GM12892 (cell line): ENCODE measurements at places on chromosomes 2 and 18.

- no peak for DNase-seq
Measured at GRCh38 chr18:13436576-13436975, 218.0 kb downstream of the LDLRAD4 start.

DNA sequence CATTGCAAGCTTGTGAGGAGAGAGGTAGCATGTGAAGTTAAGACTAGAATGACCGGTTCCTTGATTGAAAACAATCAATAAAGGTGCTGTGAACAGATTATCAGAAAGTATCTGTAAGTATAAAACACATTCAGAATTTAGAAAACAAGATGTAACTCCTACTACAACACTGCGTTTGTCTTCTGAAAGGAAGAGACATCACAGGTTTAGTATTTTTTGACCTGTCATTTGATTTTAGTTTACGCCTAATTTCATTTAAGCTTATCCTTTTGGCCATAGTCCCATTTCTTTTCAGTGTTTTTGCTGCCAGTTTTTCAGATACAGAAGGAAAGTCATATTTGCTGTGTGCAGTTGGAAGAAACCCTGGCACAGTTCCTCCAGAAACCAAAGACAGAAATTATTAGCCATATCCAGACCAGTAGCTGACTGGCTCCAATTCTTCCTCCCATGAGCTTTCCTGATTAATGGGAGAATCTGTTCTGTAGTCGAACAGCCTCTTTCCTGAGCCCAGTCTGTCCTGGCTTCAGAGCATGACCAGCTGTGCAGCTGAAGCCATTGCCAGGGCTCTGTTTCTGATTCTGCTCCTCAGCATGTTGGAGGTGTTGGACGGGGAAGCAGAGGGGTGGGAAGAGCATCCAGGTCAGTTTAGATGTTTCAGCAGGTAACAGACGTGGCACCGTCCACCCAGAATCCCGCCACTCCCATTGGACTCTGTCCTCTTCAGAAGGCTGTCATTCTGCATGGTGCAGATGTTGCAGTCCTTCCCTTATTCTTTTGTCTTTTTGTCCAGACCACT is 61.0 kb downstream of the CRIM1 start:
- DNase-seq: no peak

- no peak for DNase-seq
Measured at GRCh38 chr2:240791221-240791800, 28.7 kb downstream of the KIF1A start.

DNA sequence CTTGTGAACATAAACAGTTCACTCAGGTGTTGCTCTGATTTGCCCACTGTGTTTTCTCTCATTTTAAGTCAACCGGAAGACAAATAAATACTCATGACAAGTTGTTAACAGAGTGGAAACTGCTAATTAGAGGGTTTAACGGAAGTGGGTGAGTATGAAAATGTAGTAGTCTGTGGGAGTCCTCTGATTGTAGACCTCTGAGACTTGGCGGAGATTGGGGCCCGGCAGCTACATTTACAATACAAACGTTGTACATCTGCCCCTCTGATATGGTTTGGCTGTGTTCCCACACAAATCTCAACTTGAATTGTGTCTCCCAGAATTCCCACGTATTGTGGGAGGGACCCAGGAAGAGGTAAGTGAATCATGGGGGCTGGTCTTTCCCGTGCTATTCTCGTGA is 107.3 kb upstream of the FAM98A start:
- no peak for DNase-seq

DNA sequence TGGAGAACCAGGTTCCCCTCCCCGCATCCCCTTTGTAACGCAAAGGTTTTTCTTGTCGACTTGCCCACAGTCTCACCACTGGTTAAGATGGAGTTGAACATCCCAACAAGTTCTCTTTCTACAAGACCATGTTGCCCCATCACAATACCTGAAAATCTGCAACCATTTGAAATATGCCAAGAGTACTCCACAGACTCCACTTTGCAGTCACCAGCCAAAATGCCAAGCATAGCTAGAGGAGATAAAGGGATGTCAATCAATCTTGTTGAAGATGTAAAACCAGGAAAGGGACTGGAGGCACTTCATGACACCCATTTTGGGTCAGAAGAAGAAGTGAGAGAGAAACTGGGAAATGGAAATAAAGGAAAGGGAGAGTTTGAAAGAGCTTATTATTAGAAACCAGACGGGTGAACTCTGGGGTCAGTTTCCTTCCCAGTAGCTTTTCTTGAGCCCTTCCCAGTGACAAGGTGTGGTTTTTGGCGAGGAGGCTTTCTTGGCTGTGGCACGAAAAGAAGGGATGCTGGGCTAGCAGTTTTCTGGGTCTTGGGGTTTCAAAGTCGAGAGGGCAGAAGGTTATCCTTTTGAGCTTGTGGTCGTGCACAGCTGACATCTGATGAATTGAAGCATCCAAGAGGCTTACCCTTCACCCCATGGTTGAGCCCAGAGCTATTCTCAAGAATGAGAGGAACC is 79.3 kb downstream of the ACAA2 start:
- no peak for DNase-seq

DNA sequence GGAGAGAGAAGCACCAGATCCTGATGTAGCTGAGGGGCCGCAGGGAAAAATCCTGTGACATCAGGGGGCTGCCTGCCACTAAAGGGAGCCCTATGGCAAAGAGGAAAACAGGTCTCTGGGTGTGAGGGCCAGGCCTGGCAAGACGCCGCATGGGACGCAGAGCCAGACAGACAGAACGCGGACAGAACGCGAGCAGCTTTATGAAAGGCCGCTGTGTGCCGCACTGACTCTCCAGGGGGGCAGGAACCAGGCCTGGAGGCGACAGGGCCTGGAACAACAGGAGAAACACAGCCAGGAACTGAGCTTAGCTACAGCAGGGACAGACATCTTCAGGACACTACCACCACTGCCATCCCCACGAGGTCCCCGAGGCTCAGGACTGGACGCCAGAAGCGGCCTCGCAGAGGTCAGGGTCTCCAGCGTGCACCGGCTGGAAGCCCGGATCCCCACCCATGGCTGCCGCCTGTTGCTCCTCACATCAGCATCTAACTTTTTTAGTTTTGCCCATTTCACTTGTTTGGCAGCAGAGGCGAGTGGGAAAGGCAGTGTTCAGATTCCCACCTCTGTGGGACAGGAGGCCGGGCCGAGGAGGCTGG is 131.6 kb downstream of the VAPA start:
- DNase-seq: no peak

DNA sequence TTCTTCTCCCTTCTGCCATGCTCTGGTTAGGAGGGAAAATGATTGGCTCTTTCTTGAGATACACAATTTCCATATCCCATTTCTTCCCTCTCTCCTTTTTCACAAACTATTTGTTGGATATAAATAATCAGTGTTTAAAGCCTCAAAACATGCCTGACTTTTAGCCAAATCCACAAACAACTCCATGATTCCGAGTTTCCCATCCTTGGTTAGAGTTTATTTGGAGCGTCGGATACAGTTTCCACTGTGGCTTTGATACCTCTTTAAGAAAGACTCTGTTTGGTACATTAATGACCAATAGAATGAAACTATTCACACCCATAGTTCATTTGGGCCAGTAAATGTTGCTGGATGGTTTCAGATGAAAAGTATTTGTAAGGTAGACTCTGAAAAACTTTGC is 5.9 kb upstream of the FHL2 start:
- no peak for DNase-seq

DNA sequence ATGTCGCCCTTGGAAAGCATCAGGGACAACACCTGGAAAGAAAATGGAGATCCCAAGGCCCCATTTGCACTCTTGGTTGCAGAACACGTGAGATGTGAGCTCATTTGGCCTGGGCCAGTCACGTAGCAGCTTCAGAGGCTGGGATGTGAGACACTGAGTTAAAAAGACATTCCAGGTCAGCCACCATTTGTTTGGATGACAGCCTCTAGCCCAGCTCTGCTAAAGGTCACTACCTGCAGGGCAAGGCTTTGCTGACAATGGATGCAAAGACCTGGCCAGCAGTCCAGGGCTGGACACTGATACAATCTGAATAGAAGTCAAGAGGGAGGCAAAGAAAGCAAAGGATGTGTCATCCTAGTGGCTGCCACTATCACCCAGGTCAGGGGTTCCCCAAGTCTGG is 83.9 kb upstream of the LRPPRC start:
- DNase-seq: no peak

DNA sequence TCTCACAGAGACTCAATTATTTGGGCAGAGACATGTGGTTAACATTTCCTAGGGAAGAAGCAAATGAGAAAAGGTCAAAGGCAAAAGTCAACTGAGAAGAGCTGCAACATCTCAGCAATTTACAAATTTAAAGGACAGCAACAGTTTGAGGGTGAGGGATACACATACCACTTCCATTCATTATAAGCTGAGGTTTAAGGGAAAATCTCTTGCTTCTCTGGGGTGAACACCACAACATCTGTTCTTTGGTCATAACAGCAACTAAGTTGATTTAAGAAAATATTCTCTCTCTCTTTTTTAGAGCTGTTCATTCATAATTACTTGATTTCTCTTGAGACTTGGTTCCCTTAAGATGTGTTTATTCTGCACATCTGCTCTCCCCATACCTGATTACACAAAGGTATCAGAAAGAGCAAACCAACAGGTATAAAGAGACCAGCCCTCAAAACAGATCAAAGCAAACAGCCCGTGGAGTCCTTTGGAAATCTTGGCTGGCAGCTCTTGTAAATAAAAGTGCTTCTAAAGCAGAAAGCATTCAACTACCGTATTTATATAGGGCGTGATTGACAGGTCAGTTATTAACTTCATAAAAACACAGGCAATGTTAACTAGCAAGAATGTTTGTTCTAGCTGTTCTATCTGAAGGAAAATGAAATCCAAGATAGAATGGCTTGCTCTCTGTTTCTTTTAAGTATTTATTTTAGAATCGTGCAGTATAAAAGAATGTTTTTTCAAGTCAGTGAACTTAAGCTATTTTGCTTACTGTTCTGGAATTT is 132.8 kb downstream of the THADA start:
- no peak for DNase-seq
